ENCODE measurements at places on chromosomes 13 and 19.

DNA sequence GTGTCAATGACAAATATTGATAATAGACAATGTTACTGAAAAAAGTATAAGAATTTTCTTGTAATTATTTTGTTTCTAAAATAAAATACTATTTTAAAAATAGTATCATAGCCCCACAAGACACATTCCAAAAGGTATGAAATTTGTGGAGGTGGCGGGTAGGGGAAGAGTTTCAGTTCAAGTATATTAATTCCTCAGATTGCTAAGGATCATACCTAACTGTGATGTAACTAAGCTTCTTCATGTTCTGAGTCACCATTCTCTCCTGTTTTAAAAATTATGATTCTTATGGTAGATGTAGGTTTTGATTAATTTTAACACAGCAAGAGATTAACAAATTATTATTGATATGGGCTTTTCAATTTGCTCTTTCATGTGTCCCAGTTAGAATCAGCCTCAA, 61.3 kb downstream of the MYO16 start:
- DNase-seq, result no peak

DNA sequence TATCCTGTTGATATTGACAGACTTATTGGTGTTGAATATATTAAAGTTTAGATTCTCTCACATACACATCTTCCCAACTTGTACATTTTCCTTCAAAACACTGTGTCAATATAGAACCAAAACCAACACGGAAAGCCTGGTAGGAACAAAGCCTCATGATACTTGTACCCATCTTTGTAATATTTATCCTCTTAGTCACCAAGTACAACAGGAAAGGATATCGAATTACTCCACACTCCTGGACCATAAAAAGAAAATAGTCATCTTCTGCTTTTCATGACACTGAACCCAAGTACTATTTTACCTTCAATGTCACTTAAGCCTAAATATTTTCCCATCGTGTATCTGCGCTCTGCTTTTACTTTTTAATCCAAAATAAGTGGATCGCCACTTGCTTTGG, 702.9 kb upstream of the PCDH9 start:
- no peak for DNase-seq

- DNase-seq, result peak; percentile 61
Observed at GRCh38 chr19:46901701-46902401, 41.1 kb downstream of the ARHGAP35 start.

GRCh38 chr13:99619207-99619606, 117.9 kb downstream of the TM9SF2 start:
- no peak for DNase-seq

DNA sequence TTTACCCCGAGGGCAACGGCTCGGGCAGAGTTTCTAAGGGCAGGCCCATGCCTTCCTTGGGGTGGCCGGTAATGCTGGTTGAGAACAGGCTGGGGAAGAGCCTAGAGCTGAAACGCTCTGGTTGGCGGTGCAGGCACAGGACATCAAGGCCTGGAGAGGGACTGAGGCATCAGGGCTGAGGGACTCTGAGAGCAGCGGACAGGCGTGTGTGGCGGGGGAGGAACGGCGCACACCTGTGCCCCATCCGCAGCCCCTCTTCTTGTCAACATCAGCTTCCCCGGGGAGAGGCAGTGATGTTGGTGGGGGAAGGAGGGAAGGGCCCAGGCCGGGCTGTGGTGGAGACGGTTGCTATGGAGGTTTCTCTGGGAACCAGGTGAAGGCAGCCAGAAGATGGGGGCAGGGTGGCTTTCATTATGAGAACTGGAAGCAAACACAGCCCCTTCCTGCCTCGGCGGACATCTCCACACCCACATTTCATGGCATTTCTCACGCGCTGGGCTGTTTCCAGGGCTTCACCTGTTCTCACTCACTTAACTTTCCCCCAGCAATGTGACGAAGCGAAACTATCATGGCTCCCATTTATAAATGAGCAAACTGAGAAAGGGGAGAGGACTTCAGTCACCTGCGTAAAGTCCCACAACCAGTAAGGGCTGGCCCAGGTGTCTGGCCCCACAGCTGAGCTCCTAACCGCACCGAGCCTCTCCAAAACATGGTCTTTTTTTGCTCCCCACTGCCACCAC, 8.2 kb upstream of the ATF5 start:
- no peak for DNase-seq

- DNase-seq, result peak; percentile 10
Observed at GRCh38 chr13:21318891-21319532, 140.1 kb downstream of the ZDHHC20 start.

- DNase-seq, result no peak
Observed at GRCh38 chr13:34021619-34022018, 203.7 kb downstream of the RFC3 start.

- DNase-seq, result no peak
Observed at GRCh38 chr13:80444240-80445015, 103.5 kb upstream of the SPRY2 start.

DNA sequence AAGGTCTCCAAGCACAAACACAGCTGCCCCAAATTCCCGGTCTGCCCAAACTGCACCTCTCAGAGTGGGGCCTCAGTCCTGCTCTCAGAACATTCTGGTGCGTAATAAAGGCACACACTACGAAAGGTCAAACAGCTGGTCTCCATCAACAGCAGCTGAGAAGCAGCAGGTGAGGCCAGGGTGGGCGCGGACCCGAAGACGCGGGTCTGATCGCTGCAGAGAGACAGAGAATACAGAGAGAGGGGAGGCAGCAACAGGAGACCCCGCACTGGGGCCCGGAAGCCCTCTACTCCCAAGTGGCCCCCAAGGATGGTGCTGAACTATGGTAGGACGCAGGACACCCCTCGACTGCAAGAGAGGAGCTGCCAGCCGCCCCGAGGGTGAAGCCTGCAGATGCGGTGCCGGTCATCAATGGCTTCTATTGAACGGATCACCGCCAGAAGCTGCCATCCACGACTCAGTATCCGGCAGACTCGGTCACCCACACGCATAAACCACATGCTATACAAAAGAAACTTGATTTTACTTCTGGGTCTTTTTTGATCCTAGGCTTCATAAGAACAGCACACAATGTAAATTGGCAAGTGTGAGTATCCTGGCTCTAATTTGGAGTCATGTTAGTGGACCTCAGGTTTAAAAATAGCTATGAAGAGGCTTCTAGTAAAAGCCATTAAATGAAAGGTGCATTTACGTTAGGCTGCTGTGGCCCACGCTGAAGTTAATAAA, 33.4 kb downstream of the STK24 start:
- DNase-seq, result peak; percentile 34

DNA sequence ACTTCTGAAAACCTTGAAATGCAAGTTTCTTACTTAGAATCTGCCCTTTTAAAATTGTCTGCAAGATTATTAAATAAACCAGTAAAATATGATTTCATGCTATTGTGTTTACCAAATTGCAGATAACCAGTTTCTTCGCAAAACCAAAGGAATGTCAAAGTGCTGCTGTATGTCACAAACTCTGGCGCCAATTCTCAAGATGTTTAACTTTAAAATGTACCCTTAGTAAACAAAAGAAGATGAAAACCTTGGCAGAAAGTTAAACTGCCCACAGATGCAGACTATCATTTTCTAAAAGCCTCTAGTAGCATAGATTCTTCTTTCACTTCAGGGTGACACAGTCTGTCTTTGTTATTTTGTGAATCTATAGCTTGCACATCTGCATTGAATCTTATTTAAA, 189.2 kb downstream of the SLITRK6 start:
- no peak for DNase-seq

GRCh38 chr13:39051157-39051556, 12.9 kb downstream of the NHLRC3 start:
- DNase-seq, result peak; percentile 47

DNA sequence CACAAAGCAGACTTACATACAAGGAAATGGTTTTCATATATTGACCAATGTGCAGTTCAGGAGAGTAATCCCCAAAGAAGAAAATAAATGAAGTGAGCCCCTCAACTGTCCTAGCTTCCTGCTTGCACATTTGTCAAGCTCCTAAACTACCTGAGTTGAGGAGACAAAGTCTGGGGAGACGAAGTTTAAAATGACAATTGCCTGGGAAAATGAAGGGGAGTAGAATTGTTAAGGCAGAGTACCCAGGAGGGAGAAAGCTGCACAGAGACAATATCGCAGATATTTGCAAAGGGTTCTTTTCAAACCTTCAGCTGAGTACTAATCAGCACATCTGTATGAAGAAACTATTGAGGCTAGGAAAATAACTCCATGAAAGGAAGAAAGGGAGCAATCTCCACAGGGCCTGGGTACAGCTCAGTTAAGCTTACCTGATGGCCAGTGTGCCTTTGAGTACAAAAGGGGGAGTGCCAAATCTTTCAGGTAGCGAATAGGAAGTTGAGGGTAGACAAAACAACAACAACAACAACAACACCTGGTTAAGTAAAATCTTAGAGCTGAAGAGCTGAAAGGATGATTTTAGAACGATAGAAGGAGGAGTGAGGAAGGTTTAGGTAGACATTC, 1700.1 kb upstream of the PRR20A start:
- DNase-seq, result no peak

GRCh38 chr19:55676383-55676782, 1.4 kb downstream of the EPN1 start:
- DNase-seq, result peak; percentile 16

DNA sequence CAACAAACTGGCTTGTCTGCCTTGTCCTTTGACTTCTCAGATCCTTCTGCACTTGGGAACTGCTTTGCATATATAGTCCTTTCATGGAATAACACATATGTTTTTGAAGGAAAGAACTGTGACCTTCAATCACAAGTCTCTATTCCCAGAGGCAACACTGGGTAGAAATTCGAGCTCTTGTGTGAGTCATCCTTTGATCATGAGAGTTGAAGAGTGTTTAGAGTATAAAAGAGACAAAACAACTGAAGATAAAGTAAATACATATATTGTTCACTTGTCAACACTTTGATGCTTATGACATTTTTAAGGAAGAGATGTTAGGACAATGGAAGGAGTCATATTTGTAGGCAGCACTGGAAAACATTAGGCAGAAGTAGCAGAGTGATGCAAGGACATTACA, 5.2 kb upstream of the OR7A5 start:
- no peak for DNase-seq

GRCh38 chr19:4749870-4750590, 26.4 kb upstream of the DPP9 start:
- no peak for DNase-seq

DNA sequence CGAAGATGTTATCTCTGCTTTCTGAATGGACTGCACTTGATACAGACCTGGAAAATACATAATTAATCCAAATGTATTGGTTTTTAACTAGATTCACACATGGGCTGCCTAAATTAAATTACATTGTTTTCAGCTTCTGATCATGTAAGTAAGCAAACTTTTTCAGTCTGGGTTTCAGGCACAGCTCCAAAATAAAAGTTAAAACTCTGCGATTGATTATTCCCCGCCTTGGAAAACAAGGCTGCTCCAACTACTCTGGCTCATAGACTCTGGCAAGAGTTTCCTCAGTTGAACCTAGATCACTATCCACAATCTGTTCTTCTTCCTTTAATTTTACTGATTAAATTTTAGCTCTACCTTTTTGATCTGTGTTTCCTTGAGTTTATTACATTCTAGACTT, 526.0 kb upstream of the SPRY2 start:
- DNase-seq, result no peak

GRCh38 chr13:53079691-53080090, 51.1 kb downstream of the OLFM4 start:
- DNase-seq, result no peak

DNA sequence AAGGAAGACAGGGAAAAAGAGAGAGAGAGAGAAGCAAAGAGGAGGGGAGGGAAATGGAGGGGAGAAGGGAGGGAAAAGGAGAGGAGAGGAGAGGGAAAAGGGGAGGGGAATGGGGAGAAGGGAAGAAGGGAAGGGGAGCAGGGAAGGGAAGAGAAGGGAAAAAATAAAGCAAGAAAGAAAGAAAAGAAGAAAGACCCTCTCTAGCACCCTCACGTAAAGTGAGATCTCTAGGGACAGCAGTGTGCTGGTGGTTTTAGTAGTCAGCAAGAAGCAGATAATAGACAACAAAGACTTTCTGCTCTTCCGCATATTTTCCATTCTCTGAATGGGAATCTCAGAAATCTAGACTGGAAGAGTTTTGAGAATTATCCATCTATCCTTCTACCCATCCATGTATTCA, 201.8 kb upstream of the RFC3 start:
- DNase-seq, result no peak

GRCh38 chr19:54882758-54883157, 8.7 kb downstream of the FCAR start:
- DNase-seq, result no peak

DNA sequence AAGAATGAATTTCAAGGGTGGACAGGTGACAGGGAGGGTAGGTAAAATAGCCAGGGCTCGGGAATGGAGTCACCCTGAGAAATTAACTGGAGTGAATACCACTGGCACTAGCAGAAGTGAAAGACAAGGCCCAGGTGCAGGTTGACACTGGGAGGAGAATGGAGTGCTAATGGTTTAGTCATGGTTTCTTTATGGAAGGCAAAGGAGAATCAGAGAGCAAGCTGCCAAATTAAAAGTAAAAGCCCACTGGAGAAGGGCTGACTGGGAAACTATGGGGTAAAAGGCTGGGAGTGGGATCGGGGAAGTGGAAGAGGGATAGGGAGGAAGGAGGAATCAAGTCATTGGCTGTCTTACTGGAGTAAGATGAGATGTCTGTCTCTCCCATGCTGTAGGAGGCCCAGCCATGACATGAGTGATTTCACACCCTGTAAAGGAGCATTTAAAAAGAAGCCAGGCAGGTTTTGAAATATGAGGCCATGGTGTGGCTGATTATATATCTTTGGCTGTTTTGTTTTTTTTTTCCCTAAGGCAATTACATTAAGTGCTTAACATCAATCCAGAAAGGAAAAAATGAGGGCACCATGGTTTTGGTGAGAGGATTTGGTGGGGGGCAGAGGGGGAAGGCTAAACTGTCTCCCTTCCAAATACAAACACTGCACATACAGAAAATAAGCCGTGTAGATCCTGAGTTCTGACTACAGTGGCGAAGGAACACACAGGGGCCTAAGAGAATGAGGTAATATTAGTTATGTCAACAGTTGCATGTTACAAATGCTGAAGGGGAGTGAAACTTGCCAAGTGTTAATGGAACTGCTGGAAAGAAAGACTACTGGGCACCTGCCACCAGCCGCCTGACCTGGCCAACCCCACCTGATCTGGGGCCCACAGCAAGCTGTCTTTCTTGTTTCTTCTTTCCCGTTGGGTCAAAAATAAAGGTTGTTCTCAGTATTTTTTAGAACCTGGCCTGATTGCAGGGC, 183.5 kb upstream of the TSC22D1 start:
- DNase-seq, result peak; percentile 25

DNA sequence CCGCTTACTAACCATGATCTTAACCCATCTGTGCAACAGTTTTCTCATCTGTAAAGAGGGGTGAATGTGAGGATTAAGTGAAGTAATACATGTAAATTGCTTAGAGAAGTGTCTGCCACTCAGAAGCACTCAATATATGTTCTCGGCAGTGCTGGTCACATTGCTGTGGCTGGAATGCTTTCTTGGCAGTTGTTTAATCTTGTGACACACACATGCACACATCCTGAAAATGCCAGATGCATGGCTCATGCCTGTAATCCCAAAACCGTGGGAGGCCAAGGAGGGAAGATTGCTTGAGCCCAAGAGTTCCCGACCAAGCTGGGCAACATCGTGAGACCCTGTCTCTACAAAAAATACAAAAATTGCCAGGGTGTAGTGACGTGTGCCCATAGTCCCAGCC, 4.9 kb upstream of the DMKN start:
- peak; percentile 98 for DNase-seq

GRCh38 chr19:4229179-4229931, at the start of gene EBI3:
Gene EBI3 (plus strand): TSS chr19:4229523. CDS start chr19:4229551, 28 bp downstream.
- DNase-seq, result peak; percentile 62

All from EH (cell line).